ENCODE measurements at places on chromosomes 1 and 21. TPM values are rescaled to one million over a fixed set of nuclear protein-coding genes. Genes with fewer than 3 reads are reported as not detected.

DNA sequence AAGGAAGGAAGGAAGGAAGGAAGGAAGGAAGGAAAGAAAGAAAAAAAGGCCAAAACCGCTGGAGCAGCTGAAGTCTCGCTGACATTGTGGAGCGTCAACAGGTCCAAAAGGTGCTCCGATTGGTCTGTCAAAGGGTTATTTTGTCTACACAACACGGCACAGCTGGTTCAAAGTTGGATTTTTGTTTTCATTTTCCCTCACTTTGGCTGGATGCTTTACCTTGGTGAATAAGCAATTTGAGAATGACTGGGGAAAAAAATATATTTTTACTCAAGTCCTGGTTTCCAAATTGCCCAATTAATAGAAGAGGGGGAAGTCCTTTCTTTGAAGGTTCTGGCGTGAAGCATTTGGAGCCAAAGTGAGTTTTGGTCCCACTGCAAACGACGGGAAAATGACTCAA, 19.3 kb upstream of the PAX7 start:
- DNase-seq, result no peak

- DNase-seq, result no peak
These were observed 84.2 kb downstream of the FAM78B start for GRCh38 chr1:166082601-166083000.

DNA sequence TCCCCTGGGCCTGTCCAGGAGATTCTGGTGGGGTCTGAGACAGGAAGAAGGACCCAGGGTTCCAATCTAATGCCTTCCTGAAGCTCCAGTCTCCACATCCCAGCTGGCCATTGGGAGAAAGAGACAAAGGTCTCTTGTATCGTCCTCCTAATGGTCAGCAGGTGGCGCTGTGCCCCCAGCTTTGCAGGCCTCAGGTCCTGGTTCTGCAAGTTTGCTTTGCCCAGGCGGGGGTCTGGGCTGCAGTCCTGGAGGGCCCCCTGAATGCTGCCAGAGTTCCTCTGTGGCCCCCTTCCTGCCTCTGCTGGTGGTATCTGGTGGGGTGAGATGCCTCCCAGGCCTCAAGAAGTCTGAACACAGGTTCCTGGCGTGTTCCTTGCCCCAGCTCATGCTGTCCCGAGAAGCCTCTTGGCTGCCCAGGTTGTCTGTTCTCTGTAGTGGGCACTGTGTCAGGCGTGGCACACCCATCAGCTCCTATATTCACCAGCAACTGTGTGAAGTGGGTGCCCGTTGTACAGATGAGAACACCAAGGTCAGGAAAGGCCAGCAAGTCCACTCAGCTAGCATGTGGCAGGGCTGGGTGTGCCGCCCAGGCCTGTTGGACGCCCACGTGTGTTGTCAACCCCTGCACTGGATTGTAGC, 33.8 kb upstream of the CSF3R start:
- DNase-seq, result no peak

DNA sequence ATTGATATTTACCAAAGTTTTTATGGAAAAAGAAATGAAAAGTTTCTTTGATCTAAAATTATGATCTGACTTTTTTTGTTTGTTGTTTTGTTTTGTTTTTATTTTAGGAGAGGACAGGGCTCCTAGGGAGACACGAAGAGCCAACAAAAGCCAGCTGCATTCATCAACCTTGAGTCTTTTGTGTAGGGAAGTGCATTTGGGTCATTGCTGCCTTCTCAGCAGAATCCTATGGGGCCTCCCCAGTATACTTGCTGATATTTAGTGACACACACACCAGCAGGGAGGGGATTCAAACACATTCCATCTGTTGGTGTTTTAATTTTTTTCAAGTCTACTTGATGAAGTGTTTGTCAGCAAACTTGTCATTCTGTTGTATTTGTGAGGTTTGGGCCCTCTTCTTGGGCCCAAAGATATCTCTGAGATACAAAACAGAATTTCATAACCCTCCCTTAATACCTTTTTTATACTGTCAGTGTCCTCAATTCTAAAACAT, 203.5 kb downstream of the NTNG1 start:
- no peak for DNase-seq

GRCh38 chr21:35537604-35538003, 488.5 kb upstream of the RUNX1 start:
- DNase-seq, result no peak

DNA sequence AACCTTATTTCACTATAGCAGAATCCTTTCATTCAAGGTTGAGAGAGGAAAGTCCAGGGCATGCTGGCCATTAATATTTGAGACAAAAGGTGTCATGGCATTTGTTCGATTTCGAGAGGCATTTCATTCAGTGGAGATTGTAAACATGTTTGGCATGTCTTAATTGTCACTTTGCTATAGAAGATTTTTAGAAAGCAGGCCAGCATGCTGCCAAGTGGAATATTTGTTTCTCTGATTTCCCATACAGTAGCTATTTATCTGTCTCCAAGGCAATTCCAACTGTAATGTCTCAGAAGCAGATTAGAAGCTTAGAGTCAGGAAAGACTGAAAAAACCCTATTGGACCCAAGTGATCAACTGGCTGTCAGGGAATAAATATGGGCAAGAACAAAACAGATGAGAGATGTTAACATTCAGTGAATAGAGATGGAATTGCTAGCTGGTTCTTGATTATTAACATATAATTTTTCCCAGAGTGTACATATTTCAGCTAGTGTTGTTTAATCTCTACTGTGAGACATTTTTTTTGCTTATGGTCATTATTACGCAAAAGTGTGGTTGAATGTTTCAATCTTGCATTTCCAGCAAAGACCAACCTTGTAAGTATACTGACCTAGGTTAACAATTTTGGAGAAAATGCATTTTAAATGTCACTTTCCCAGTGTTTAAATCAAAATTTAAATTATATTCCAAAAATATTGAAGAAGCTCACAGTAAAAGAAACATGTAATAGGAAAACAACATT, 174.6 kb downstream of the KCNK2 start:
- no peak for DNase-seq

The CGN gene
- not detected for total RNA-seq

The AUNIP gene
- not detected for total RNA-seq

GRCh38 chr1:96427616-96428015, 294.0 kb upstream of the PTBP2 start:
- DNase-seq, result no peak

The HLX gene
- 39.3 TPM for total RNA-seq

- no peak for DNase-seq
These were observed 6.8 kb upstream of the C1orf210 start for GRCh38 chr1:43292216-43292615.

DNA sequence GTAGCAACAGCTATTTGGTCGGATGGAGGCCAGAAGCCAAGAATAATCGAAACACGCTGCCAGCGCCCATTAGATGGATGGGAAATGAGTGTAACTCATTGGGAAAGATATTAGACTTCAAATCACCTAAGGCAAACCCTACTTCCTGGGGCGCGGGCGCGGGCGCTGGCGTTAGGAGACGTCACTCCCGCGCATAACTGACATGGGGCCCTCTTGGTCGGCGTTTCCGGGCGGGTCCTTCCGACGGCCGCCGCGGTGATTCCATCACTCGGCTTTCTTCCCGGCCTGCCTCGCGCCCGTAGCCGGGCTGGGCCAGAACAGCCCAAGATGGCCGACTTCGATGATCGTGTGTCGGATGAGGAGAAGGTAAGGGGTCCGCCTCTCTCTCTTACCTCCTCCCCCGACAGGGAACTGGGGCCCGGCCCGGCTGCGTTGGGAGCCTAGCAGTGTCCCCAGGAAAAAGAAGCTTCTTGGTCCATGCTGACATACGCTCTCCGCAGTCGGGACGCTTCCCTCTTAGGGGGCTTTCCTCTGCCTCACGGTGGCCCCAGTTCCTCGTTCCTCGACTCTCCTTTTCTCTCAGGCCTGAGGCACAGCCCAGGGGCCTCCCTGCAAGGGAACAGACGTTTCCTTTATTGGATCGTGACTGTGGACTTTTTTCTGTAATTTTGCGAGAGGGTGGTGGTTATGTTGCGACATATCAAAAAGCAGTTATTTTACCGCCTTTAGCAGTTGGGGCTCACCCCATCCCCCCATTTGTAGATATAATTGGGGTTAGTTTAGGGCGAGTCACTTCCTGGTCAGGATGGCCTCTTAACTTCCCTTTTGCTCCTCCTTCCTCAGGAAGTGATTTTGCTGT, at the start of gene CAPZA1:
Gene CAPZA1 (plus strand): TSS at position 315 of the 859 bp plus-strand sequence. CDS start 13 bp downstream, at position 328.
- peak; percentile 72 for DNase-seq

The CEP170 gene
- total RNA-seq, result 30.9 TPM

DNA sequence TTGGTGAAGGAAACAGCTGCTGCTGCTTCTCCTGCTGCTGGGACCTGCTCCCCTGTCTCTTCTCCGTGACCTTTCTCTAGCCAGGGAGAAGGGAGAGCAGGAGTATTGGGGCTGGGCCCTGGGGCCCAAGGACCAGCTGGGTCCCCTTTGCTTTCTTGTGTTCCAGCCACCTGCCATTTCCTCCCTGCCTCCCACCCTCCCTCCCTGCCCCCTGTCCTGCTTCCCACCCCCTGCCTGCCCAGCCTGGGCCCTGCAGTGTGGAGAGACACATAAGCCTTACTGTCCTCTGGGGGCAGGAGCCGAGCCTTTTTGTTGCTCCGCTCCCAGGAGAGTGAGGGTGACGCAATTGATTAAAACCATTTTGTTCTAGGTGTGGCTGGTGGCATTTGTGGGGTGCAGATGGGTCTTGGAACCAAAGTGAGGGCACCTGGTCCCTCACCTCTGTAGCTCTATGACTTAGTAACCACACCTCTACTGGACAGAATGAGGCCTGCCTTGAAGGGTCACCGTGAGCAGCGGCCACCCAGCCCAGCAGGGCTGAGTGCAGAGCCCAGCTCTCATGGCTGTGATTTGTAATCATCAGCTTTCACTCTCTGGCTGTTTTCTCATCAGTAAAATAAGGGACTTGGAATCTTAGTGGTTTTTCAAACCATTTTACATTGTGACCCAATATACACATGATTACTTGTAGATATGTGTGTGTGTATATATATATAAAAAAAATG, 13.9 kb upstream of the TMEM222 start:
- DNase-seq, result no peak

- no peak for DNase-seq
These were observed 12.7 kb upstream of the S100A11 start for GRCh38 chr1:152049291-152050083.

- DNase-seq, result no peak
These were observed 3.8 kb downstream of the NCSTN start for GRCh38 chr1:160346958-160347357.

The TNFRSF4 gene
- total RNA-seq, result 4.8 TPM

The GBP6 gene
- not detected for total RNA-seq

Data from ascending aorta (tissue), 2 donors.